Calu3 (cell line): ENCODE measurements at places on chromosomes 6 and 20. TPM values are rescaled to one million over a fixed set of nuclear protein-coding genes. Genes with fewer than 3 reads are reported as not detected.

Gene NMBR
- not detected in 2 replicates for total RNA-seq

Gene IDH3B
- total RNA-seq, result 73.6 and 74.8 TPM in 2 replicates

Gene MICA
- 70.2 and 77.1 TPM in 2 replicates for total RNA-seq

Gene ZC2HC1B
- not detected in 2 replicates for total RNA-seq

Gene ZNF335
- total RNA-seq, result 26.4 and 31.9 TPM in 2 replicates

Gene RIMS4
- total RNA-seq, result 0.40 and 0.91 TPM in 2 replicates

Gene FNDC11
- 0.24 TPM in 1 of 2 replicates, not detected in the other for total RNA-seq

Gene GGTLC1
- total RNA-seq, result not detected in 2 replicates

Gene BNIP5
- 0.88 and 0.94 TPM in 2 replicates for total RNA-seq

Gene RHAG
- total RNA-seq, result not detected in 2 replicates

Gene FAM209B
- total RNA-seq, result not detected in 2 replicates

Gene SNPH
- total RNA-seq, result 2.0 and 2.4 TPM in 2 replicates

Gene DEFB124
- not detected in 2 replicates for total RNA-seq

Gene KIF6
- total RNA-seq, result 0.45 TPM in 1 of 2 replicates, not detected in the other

Gene TREML1
- total RNA-seq, result not detected in 2 replicates

Gene NRN1
- total RNA-seq, result not detected in 2 replicates

Gene VSX1
- not detected in 2 replicates for total RNA-seq

Gene SLC22A7
- total RNA-seq, result not detected in 2 replicates

Gene PDCD2
- total RNA-seq, result 34.5 and 36.6 TPM in 2 replicates

Gene SLC35B2
- total RNA-seq, result 129 and 143 TPM in 2 replicates

Gene EMILIN3
- total RNA-seq, result not detected in 2 replicates

Gene TMEM244
- not detected in 2 replicates for total RNA-seq
